ENCODE measurements at places on chromosomes 11 and 22. TPM values are rescaled to one million over a fixed set of nuclear protein-coding genes. Genes with fewer than 3 reads are reported as not detected.

- no peak for DNase-seq
Measured at GRCh38 chr11:29809121-29809520, 207.7 kb downstream of the KCNA4 start.

SLC22A6 gene
- 29.4 TPM for polyA plus RNA-seq

IGLL1 gene
- 0.40 TPM for polyA plus RNA-seq

DNA sequence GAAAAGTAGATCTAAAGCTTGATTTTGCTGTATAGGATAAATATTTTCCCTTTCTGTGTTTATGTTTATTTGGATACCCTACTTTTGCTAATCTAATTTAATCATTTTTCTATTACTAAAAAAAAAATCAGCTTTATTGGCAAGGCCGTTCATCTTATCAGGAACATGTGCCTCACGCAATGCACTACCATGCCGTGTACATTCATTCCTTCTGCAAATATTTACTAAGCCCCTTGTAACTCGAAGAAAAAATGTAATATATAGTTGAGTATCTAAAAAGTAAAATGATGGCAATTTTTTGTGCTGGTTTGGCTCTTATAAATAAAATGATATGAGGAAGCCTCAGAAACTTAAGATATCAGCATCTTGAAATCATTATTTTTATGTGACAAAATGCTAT, 8.9 kb downstream of the UVRAG start:
- DNase-seq: no peak

NTM gene
- 44.4 TPM for polyA plus RNA-seq

DUSP8 gene
- 3.2 TPM for polyA plus RNA-seq

INPPL1 gene
- 178 TPM for polyA plus RNA-seq

GTSE1 gene
- polyA plus RNA-seq: 25.2 TPM

CASP12 gene
- 0.65 TPM for polyA plus RNA-seq

SAA1 gene
- not detected for polyA plus RNA-seq

DNA sequence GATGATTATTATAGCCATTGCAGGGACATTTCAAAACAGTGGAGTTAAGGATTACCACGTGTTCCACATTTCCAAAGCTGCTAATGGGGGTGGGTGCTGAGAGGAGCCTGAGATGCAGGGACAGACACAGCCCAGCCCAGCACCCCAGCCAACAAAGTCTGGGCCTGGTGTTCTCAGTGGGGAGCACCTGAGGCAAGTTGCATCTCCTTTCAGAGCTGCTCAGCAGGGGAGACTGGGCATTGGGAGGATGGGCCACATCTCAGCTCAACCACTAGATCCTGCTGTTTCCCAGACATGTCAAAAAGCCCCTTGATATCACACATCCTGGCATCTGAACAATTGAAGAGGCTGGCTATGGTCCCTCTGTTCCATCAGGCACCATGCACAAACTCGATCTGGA, 458.0 kb upstream of the KIRREL3 start:
- DNase-seq: no peak

DNA sequence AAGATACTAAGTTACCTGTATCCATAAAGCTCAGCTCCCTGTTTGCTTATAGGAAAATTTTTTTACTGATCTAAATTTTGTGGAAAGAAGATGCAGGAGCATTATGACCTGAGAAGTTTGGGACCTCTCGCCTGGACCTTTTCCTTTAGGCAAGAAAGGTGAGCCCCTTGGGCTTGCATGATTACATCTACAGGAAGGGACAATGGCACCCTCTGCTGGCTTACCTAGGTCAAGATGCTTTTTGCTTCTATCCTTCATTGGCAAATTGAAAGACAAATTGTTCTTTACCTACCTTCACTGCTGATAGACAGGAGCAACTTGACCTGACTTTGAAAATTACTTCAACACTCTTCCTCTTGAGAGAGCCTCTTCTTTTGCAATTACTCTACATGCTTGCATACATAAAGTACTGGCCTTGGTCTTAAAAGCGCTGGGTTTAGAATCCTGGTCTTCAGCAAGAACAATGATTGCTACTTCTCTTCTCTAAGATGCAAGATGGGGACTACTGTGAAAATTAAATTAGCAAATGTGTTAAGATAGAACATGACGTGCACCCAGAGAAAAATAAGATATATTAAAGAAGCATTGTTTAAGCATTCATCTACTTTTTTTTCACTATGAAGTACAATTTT, 147.2 kb downstream of the TRPC6 start:
- DNase-seq: peak; percentile 31

DNA sequence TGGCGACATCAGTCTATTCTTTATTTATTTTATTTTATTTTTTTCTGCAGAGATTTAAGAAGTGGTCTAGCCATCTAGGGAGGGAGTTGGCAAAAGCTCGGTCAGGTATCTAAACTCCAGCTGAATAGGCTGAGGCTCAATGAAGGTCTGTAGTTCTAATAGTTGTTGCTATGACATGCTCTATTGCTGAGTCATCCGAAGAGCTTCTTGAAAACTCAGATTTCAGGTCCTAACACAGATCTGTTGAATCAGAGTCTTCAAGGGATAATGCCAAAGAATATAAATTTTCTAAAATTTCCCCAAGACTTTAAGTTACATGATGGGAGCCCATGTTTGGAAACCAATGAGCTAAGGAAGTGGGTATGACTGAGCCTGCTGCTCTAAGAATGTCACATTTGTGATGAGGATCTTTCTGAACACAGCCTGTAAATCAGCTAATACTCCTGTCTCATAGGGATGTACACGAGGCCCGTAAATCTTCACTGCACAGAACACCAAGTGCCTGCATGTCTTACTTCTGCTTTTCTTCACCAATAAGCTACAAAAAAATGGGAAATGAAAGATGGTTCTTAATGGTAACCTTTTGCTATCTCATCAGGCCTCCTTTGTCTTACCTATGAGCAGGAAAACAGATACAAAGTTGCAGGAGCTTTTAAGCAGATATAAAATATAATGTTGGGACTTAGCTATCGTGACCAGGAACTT, 901.4 kb upstream of the API5 start:
- no peak for DNase-seq

UCP2 gene
- polyA plus RNA-seq: 68.7 TPM

DNA sequence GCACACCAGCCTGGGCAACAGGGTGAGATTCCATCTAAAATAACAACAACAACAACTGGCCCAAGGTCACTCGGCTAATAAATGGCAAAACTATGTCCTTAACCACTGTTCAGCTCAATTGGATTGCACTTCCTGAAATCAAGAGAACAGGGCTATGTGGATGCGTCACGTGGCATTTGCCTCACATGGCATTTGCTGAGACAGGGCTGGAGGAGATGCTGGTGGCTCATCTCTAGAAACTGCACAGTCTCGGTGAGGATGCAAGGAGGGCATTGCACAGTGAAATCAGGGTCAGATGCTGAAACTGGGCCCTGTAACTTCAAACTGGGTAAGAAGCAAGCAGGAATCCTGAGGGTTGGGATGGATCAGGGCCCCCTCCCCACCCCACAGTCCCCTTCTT, 171.9 kb downstream of the BUD13 start:
- no peak for DNase-seq

GRCh38 chr11:44596525-44597276, 31.2 kb downstream of the CD82 start:
- no peak for DNase-seq

EFEMP2 gene
- polyA plus RNA-seq: 102 TPM

GRCh38 chr22:28711341-28711740, 30.3 kb downstream of the CHEK2 start:
- no peak for DNase-seq

PHF21B gene
- polyA plus RNA-seq: 6.6 TPM

DNA sequence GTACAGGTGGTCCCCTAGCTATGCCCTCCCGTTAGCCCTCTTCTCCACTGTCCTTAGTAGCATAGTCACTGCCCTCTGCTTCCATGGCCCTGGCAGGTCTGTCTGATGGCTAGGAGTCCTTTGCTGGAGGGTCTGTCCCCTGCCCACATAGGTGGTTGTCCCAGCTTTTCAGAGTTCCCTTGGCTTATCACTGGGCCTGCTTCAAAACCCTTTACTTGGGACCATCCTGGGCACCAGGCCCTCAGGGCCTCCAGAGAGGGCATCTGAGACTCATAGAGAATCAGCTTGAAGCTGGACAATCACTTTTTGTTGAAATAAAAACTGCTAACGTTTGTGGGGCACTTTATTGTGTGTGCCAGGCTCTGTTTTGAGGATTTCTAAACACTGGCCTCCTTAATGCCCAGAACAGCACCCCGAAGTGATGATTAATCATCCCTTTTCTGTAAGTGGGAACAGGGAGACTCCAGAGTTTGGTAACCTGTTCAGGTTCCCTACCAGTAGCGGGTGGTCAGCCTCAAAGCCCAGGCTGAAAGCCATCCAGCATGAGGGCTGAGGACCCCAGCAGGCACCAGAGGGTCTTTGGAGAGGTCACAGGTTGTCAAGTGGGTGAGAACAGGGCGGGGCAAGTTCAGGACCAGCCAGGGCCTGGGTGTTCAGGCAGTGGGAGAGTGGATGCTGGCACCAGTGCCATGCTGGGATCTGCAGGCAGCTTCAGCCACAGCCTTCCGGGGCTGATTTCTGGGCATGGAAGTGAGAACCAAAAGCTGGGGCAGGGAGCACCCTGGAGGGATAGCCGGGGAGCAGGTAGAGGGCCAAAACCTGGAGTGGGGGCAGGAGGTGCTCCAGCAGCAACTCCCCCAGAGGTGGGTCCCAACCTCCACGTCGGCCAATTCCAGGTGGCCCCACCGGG, 495 bp upstream of the KCNK4 start:
- no peak for DNase-seq

DNA sequence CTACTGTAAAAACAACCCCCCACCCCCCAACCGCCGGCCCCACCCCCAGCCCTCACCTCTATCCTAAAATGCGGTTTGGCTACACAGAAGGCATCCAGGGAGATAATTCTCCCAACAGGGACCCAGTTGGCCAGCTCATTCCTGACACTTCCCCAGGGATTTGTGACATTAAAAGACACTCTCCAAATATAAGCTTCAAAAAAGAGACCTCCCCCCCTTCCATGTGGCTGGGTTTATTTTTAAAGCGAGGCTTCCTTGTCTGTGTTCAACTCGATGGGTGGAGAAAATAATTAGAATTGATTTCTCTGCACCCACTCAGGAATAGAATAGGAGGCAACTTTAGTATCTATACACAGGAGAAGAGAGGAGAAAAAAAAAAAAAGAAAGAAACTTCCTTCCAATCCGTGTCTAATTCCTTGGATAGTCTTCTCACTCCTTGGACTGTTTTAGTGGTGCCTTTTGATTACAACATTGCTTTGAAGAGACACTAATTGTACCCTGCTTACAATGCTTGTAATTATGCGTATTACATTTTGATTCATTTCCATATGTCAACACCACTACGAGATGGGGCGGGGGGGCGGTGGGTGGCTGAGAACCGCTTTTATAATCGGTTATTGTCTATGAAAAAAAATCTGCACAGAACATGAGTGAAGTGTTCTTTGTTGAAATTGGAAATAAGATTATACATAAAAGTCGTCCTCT, 500.4 kb downstream of the MIAT start:
- no peak for DNase-seq

DNA sequence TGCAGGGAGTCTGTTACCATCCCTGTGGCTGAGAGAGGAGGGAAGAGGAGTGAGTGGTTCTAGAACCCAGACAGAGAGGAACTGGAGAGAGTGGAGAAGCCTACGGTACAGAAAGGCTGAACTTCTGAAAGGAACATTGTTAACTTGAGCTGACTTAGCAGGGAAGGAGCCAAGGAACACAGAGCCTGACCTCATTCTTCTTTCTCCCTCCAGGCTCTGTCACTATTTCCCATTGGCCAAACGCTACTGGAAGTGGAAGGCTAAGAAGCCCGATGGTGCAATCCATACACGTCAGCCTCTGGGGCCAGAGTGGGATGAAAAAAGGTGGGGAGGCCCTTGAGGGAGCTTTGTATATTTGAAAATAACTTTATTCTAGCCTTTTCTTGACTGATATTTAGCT, 16.5 kb upstream of the WT1 start:
- no peak for DNase-seq

VWA5A gene
- polyA plus RNA-seq: 13.7 TPM

MS4A15 gene
- not detected for polyA plus RNA-seq

GRCh38 chr11:111308140-111308539, 9.8 kb downstream of the POU2AF3 start:
- DNase-seq: no peak

GRCh38 chr11:23212807-23213206, 352.5 kb upstream of the CCDC179 start:
- peak; percentile 5 for DNase-seq

Data from left kidney (tissue), 8 donors.